ENCODE measurements at places on chromosomes 2 and 18.

DNA sequence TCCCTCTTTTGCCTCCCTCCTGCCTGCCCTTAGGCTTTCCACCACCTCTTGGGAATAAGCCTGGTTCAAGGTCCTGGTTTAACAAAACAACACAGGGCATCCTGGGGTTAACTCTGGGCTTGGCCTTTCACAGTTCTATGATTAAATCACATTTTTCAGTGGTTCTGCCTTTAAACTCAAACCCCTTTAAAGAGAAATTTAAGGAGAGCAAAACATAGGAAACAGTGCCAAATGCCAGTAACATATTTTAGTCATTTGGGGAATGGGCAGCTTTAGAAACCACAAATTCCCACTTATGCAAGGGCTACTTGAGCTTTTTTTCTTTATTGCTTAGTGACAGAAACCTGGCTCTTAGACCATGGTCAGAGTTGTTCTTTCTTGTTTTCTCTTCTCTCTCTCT is 112.2 kb upstream of the FZD5 start:
- H3K27ac ChIP-seq, result no peak overlapping the region
- H3K4me1 ChIP-seq, result no peaks in the 10 kb centered on the region
- no peaks in the 10 kb centered on the region for H3K36me3 ChIP-seq
- no peak overlapping the region for H3K4me3 ChIP-seq

GRCh38 chr18:22591222-22591621 is 173.5 kb upstream of the CTAGE1 start:
- H3K27me3 ChIP-seq, result no peaks in the 10 kb centered on the region
- no peak overlapping the region for H3K27ac ChIP-seq
- no peak overlapping the region for H3K4me3 ChIP-seq
- DNase-seq, result no peak
- no peaks in the 10 kb centered on the region for H3K4me1 ChIP-seq

- H3K27me3 ChIP-seq, result no peaks in the 10 kb centered on the region
- no peaks in the 10 kb centered on the region for H3K36me3 ChIP-seq
- H3K4me3 ChIP-seq, result no peak overlapping the region
- no peak overlapping the region for H3K27ac ChIP-seq
- no peak for DNase-seq
Observed at GRCh38 chr2:201363857-201364560, 6.9 kb upstream of the FLACC1 start.

DNA sequence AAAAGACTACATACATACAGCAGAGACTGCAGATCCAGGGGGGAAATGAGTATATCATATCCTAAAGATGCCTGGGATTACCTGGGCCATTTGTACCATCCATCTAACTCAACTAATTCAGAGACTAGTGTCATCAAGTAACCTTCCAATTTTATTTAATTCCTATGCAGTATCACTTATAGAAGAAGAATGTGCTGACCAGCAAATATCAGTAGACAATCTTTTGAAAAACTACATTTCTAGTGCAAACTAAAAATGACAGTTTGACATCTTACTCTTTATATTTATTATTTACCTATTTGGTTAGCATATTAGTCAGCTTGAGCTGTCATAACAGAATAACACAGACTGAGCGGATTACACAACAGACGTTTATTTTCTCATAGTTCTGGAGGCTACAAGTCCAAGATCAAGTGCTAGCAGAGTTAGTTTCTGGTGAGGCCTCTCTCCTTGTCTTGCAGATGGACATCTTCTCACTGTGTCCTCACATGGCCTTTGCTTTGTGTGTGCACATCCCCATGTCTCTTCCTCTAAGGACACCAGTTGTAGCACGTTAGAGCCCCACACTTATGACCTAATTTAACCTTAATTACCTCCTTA is 47.0 kb downstream of the NCKAP5 start:
- no peak overlapping the region for H3K4me3 ChIP-seq
- no peaks in the 10 kb centered on the region for H3K4me1 ChIP-seq
- no peaks in the 10 kb centered on the region for H3K36me3 ChIP-seq
- DNase-seq, result no peak
- H3K27me3 ChIP-seq, result no peaks in the 10 kb centered on the region
- H3K27ac ChIP-seq, result no peak overlapping the region

- H3K4me1 ChIP-seq, result peaks cover 13% of the 10 kb centered on the region
- no peaks in the 10 kb centered on the region for H3K36me3 ChIP-seq
- H3K4me3 ChIP-seq, result no peak overlapping the region
- no peak overlapping the region for H3K27ac ChIP-seq
- no peaks in the 10 kb centered on the region for H3K27me3 ChIP-seq
Observed at GRCh38 chr2:64681479-64681967, 27.8 kb upstream of the SERTAD2 start.

- no peak for DNase-seq
- no peaks in the 10 kb centered on the region for H3K4me1 ChIP-seq
- no peak overlapping the region for H3K4me3 ChIP-seq
- H3K27ac ChIP-seq, result no peak overlapping the region
- no peaks in the 10 kb centered on the region for H3K27me3 ChIP-seq
Observed at GRCh38 chr2:7094231-7094741, 177.1 kb downstream of the RNF144A start.

GRCh38 chr2:15793078-15793913 is 147.1 kb upstream of the MYCN start:
- no peak overlapping the region for H3K4me3 ChIP-seq
- no peak for DNase-seq
- no peaks in the 10 kb centered on the region for H3K36me3 ChIP-seq
- H3K27ac ChIP-seq, result no peak overlapping the region

DNA sequence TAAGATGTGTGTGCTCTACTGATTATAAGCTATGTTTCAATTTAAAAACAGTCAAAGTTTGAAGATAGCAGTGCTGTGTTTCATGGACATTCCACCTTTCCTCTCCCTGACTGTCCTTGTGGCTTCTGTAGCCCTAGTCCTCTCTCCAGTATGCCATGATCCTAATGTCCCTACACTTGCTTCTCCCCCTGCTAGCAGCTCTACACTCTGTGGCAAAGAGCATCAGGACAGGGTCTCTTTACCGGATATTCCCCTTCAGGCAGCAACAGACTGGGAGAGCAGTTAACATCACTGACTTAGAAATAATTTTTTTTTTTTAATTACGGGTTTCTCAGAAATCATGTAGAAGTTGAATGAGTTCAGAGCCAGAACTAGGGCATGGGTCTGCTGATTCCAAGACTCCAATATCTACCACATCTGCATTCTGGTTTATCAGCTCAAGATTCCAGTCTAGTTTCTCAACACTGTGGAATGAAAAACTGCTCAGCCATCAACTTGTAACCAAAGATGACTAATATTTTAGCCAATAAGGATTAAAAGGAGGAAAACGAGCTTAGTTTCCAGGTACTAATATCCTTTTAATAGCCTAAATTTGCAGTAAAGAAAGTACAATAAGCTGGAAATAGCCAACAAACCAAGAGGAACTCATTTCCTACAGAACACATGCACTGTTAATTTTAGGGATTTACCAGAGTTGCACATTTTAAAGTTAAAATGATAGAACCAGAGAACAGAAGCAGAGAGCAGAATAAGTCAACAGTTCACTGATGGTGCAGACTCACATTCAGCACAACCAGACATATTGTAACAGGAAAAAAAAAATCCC is 45.2 kb downstream of the TMEM131 start:
- H3K27me3 ChIP-seq, result peaks cover 3% of the 10 kb centered on the region
- H3K4me3 ChIP-seq, result no peak overlapping the region
- no peak for DNase-seq
- H3K27ac ChIP-seq, result peak overlapping the region; percentile 60
- H3K4me1 ChIP-seq, result peaks cover 17% of the 10 kb centered on the region
- no peaks in the 10 kb centered on the region for H3K36me3 ChIP-seq

GRCh38 chr2:240182001-240182400 is 41.5 kb upstream of the OTOS start:
- no peak for DNase-seq
- no peak overlapping the region for H3K27ac ChIP-seq
- no peaks in the 10 kb centered on the region for H3K36me3 ChIP-seq
- peaks cover 4% of the 10 kb centered on the region for H3K4me1 ChIP-seq
- H3K4me3 ChIP-seq, result no peak overlapping the region
- no peaks in the 10 kb centered on the region for H3K27me3 ChIP-seq

GRCh38 chr2:69798290-69798908 is 31.1 kb upstream of the GMCL1 start:
- H3K27ac ChIP-seq, result peak overlapping the region; percentile 64
- peak overlapping the region; percentile 15 for H3K4me3 ChIP-seq
- no peak for DNase-seq
- peaks cover 2% of the 10 kb centered on the region for H3K36me3 ChIP-seq

- H3K4me1 ChIP-seq, result no peaks in the 10 kb centered on the region
- H3K27me3 ChIP-seq, result no peaks in the 10 kb centered on the region
- H3K4me3 ChIP-seq, result no peak overlapping the region
- H3K36me3 ChIP-seq, result no peaks in the 10 kb centered on the region
- DNase-seq, result no peak
Observed at GRCh38 chr2:211423018-211423417, 866.6 kb downstream of the CPS1 start.

DNA sequence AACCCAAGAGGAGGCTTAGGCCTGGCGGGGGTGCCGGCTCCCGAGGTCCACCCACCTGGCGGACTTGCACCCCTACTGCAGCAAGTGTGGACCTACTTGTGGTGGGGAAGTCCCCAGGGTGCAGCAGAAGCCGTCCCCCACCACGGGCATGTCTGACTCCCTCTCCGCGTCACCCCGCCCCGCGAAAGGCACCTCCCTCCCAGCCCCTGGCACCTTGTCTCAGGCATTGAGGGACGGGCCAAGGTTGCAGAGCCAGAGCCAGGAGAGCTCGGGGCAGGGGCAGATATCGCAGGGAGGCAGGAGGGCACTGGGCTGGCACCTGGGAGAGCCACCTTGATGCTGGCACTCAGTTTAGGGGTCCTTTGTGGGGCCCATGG is 19.0 kb downstream of the CROCC2 start:
- no peaks in the 10 kb centered on the region for H3K27me3 ChIP-seq
- H3K36me3 ChIP-seq, result no peaks in the 10 kb centered on the region
- peak; percentile 62 for DNase-seq
- no peak overlapping the region for H3K27ac ChIP-seq
- H3K4me1 ChIP-seq, result peaks cover 7% of the 10 kb centered on the region

DNA sequence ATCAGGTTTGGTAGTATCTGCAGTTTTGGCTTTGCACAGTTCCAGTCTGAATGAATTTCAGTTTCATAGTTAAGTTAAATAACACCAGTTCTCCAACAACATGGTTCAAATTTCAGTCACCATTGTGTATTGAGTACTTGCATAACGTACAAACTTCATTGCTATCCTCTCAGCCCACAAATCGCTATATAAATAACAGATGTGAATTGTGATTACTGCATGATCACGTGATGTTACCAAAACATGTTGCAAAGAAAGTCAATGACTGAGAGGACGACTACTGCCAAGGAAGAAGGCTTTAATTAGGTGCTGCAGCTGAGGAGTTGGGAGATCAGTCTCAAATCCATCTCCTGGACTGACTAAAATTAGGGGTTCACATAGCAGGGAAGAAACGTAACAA is 48.2 kb downstream of the COL4A4 start:
- no peaks in the 10 kb centered on the region for H3K4me1 ChIP-seq
- H3K36me3 ChIP-seq, result no peaks in the 10 kb centered on the region
- DNase-seq, result no peak
- no peak overlapping the region for H3K4me3 ChIP-seq
- H3K27me3 ChIP-seq, result no peaks in the 10 kb centered on the region

- H3K27me3 ChIP-seq, result no peaks in the 10 kb centered on the region
- no peak for DNase-seq
- no peak overlapping the region for H3K4me3 ChIP-seq
- peaks cover 53% of the 10 kb centered on the region for H3K4me1 ChIP-seq
- H3K36me3 ChIP-seq, result no peaks in the 10 kb centered on the region
Observed at GRCh38 chr2:27954221-27954673, 63.7 kb downstream of the BABAM2 start.

Data from RWPE2 (cell line).